ENCODE measurements at places on chromosomes 11 and 22.

GRCh38 chr22:22810018-22810427 lies 77.6 kb upstream of the IGLL5 start:
- DNase-seq: peak; percentile 68

DNA sequence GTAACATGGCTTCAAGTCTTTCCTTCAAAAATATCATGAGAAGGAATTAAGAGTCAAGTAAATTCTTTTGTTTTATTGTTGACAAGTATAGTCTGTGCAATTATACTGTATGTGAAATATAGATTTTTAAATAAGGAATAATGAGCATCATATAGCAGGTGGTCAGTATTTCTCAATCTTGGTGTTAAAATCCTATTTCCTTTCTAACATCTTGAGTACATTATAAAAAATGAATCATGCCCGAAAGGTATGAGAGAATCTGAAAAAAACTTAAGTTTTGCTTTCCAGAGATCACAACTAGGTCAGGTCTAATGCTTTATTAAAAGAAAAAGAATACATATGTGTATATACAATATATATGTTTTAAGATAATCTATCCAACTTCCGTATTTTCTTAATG lies 53.1 kb downstream of the KIF18A start:
- no peak for DNase-seq

- no peak for DNase-seq
Observed at GRCh38 chr11:69702239-69702691, 1.6 kb downstream of the FGF19 start.

GRCh38 chr22:30326255-30326705 lies 461 bp downstream of the TBC1D10A start:
- no peak for DNase-seq

DNA sequence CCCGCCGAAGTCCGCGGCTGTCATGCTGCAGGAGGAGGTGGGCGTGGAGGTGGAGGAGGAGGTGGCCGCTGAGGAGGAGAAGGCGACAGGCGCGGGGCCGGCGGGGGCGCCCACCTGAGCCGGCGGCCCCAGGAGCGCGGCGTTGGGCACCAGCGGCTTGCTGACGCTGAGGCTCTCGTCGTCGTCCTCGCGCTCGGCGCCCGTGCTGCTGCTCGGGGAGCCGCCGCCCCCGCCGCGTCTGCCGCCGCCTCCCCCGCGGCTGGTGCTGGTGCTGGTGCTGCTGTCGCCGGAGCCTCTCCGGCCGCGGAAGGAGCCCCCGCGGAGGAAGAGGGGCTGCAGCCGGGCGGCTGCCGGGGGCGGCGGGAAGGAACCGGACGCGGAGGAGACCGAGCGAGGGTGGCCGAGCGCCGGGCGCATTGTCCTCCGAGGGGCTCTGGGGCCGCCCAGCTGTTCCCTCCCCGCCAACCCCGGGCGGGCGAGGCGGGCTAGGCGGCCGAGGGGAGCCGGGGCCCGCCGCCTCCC lies 388 bp downstream of the TMEM121B start:
- no peak for DNase-seq

DNA sequence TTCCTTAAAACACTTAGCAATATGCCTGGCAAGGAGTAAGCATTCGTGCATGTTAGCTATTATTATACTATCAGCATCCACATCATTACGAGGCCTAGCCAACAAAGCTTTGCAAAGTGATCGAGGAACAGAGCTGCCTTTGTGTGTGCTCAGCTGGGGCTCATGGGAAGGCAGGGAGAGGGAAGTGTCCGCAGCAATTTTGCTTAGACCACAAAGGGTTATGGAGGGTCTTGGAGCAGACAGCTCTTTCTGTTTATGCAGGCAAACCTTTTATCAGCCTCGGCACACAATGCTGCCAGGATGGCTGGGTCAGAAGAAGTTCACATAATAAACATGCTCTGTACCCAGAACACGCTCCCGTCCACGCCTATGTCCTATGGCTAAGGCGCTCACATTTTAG lies 10.9 kb upstream of the DKK3 start:
- DNase-seq: no peak

GRCh38 chr22:50695421-50696250 lies 23.0 kb downstream of the SHANK3 start:
- no peak for DNase-seq
